ENCODE measurements at places on chromosomes 6 and 20. TPM values are rescaled to one million over a fixed set of nuclear protein-coding genes. Genes with fewer than 3 reads are reported as not detected.

Gene NCOA5
- 27.7 TPM for total RNA-seq

Gene UBD
- not detected for total RNA-seq

Gene QRSL1
- total RNA-seq: 12.3 TPM

Gene RIN2
- 141 TPM for total RNA-seq

Gene DPPA5
- not detected for total RNA-seq

Gene RSPO4
- 8.3 TPM for total RNA-seq

Data from hair follicle dermal papilla cell (primary cell).